ENCODE measurements at places on chromosomes 2 and 18.
A peak's percentile ranks its signal among the peaks of the same experiment; 100 is the strongest.

DNA sequence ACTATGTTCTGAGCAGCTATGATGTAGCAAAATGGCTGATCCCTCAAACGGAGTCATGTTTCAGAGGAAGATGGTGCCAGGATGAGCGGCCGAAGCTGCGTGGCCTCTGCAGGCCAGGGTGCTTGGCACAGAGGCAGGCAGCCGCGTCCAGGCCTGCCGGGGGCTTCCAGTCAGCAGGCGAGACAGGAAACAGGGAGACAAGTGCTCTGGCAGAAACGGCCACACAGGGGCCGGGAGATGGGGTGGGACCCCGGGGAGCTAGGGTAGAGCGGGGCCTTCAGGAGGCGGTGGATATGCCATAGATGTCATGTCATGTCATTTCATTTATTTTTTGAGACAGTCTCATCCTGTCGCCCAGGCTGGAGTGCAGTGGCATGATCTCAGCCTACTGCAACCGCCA lies 50.7 kb downstream of the EIPR1 start:
- no peak for DNase-seq

GRCh38 chr18:63987743-63988142 lies 17.9 kb downstream of the SERPINB8 start:
- DNase-seq, result no peak

- DNase-seq, result no peak
Measured at GRCh38 chr18:77129150-77129551, 3.4 kb downstream of the MBP start.

GRCh38 chr2:48017136-48017535 lies 110.8 kb upstream of the FBXO11 start:
- no peak for DNase-seq

DNA sequence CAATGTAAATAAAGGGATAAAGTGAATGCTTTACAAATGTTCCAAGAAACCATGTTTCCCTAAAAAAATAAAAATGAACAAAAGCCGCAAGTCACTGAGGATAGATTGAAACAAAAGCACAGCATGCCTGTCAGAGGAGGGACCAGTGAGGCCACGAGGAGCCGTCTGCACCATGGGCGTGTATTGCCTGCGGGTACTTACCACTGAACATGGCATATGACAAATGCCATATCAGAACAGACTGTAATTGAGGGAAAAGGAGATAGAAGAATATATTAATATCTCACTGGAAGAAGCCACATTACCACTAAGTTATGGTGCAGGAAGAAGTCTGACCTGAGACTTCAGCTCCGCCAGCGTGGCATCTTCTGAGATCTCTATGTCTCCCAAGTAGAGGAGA lies 75.8 kb downstream of the USP40 start:
- no peak for DNase-seq

DNA sequence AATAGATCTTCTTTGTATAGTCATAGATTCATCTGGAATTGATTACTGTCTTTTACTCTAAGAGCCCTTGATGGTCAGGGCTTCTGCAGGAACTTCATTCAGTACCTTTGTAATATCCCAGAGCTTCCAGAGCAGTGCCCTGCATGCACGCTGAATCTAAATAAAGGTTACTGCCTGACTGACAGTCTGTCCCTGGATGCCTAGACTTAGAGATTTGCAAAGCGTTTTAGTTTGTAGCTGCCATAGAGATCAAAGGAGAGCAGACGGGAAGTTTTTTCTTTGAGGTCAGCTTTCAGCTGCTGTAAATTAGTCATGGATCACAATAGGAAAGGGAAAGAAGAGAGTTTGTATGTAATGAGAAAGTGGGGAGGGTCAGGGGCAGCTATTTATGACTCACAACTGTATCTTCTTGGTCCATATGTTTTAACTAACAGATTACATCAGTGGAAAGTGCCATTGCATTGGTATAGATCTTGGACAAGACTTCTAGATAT lies 45.2 kb upstream of the NYAP2 start:
- peak; percentile 86 for DNase-seq

- peak; percentile 41 for DNase-seq
Measured at GRCh38 chr2:174631009-174631981, 33.7 kb upstream of the WIPF1 start.

DNA sequence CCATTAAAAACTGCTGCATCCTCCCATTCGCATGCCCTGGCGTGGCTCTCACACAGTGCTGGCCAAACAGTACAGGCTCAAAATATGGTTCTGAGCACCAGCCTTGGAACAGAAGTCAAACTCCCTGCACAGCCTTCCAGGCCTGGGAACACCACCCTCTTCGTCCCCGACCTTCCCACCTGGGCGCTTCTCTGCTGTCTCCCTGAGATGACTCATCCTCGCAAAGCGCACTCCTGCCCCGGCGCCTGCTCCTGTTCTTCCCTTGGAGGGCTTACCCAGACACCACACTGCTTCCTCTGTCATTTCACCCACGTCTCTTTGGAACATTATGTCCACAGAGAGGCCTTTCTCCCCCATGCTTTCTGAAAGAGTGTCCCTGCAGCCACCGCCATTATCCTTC lies 172.7 kb downstream of the L3MBTL4 start:
- no peak for DNase-seq

- peak; percentile 69 for DNase-seq
Measured at GRCh38 chr2:97697252-97698235, 15.8 kb upstream of the ZAP70 start.

DNA sequence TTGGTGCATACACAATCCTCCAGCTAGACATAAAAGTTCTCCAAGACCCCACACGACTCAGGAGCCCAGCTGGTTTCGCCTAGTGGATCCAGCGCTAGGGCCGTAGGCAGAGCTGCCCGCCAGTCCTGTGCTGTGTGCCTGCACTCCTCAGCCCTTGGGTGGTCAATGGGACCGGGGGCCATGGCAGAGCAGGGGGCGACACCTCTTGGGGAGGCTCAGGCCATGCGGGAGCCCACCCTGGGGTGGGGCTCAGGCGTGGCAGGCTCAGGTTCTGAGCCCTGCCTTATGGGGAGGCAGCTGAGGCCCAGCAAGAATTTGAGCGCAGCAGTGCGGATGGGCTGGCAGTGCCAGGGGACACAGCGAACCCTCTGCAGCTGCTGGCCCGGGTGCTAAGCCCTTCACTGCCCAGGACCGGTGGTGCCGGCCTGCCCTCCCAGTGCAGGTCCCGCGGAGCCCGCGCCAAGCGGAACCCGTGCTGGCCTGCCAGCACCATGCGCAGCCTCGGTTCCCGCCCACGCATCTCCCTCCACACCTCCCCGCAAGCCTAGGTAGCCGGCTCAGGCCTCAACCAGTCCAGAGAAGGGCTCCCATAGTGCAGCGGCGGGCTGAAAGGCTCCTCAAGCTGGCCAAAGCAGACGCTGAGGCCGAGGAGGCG lies 1566.6 kb upstream of the SLC39A10 start:
- no peak for DNase-seq

GRCh38 chr2:69619725-69620124 lies 23.8 kb downstream of the AAK1 start:
- DNase-seq, result no peak

DNA sequence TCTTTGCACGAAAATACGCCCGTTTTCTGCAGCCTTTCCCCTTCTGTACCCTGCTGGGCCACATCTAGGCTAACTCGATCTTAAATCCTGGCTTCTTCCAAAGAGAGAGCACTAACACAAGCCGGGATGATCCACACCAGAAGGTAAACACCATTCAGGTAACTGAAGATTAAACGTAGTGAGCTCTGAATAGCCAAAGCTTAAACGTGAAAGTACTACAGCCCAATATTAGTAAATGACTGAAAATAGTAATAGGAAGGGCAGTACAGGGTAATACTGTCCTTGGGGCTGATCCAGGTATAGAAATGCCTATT lies 422 bp upstream of the MRPL53 start:
- DNase-seq, result no peak

- DNase-seq, result peak; percentile 53
Measured at GRCh38 chr2:148259674-148260073, 238.8 kb downstream of the MBD5 start.

- DNase-seq, result no peak
Measured at GRCh38 chr2:189830510-189830909, 46.3 kb downstream of the PMS1 start.

GRCh38 chr2:100893392-100894104 lies 73.6 kb downstream of the NPAS2 start:
- DNase-seq, result no peak

GRCh38 chr2:174158003-174158402 lies 90.3 kb downstream of the OLA1 start:
- DNase-seq, result peak; percentile 28

DNA sequence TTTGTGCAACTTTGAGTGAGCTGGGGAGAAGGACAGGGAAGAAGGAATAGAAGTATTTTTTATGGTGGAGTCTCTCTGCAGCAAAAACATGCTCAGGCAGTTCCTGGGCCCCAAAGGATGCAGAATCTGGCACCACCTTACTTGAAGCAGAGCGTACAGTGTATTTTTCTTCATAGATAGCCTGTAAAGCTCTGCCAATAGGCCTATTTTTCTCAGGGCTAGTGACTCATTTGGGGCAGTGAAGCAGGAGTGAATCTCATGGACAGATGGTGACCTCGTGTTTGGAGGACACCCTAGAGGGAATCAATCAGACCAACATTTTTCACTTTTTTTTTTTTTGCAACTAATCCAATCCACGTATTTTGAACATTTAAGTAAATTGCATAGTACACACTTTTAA lies 268.1 kb upstream of the CXCR4 start:
- no peak for DNase-seq

- DNase-seq, result no peak
Measured at GRCh38 chr2:240449764-240450531, 14.5 kb downstream of the GPC1 start.

DNA sequence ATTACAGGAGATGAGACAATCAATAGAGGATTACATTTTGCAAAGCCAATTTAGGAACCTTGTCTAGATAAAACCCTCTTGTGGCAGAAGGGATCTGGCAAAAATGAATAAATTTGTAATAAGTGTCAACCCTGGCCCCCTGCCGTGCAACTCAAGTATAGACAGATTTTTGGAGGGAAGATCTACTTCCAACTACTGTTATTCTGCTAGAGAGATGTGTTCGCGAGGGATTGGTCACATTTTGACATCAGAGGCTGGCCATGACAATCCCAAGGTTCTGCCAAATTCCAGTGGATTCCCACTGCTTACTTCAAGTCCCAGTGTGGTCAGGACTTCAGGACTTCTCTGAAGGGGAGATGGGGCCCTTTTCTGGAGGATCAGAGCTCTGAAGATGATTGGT lies 192.6 kb downstream of the SH3RF3 start:
- no peak for DNase-seq

DNA sequence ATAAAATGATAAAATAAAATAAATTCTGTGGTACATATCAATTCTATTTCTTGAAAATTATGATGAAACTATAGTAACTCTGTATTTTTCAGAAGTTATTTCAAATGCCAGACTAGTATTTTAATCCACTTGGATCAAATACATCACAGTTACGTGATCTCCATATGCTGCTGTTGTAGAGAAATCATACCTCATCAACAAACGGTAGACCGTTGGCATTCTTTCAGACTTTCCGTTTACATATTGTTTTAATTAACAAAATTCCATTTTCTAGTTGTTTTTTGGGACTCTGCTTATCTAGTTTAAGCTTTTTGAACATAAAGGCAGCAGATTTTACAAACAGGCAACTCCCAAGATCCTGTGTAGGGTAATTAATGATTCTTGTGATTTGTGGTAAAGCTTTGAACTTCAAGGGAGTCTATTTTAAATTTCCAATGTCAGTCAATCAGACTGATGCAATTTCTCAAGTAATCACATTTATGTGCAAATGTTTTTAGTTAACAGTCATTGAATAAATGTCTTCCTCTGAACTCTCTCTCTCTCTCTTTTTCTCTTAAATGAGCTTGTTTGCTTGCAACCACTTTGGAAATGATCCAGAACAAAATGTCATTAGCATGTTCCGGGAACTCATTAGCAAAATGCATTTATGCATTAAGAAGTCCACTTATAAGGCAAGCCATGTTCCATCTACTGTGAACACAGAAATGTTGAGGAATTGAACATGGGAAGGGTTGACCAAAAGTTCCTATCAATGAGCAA lies 31.8 kb downstream of the NYAP2 start:
- DNase-seq, result no peak

DNA sequence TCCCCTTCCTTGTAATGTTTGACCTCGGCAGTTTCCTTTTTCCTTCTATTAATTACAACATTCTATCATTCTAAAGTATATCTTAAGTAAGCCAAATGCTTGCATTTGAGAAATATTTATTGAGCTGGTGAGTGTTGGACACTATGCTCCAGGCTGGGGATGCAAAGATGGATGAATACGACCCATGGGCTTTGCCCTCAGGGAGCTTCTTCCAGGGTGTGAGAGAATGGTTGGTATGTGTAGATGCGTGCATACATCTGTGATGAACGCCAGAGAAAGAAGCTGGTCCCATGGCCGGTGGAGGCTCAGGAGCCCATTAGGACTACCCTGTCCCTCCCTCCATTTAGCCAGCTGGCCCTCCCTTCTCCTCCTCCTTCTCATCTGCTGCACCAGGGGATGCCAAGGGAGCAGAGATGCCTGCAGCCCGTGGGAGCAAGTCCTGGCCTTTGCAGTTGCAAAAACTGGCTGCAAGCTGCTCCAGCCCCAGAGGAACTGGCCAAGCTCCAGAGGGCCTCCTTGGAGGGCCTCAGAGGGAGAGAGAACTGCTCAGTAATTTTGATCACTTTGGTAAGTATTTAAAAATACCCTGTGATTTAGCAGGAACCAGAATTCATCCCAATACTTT lies 65.7 kb upstream of the FOSL2 start:
- DNase-seq, result no peak

- no peak for DNase-seq
Measured at GRCh38 chr18:22422909-22423548, 5.3 kb upstream of the CTAGE1 start.

GRCh38 chr2:25286025-25286400 lies 55.7 kb downstream of the DNMT3A start:
- peak; percentile 58 for DNase-seq

Measured in HT1080 (cell line).